BJ (cell line): ENCODE measurements at places on chromosomes 6 and 20.

GRCh38 chr20:33079259-33079658 is at the start of gene BPIFB4:
TSS of gene BPIFB4 (plus strand) at chr20:33079643. CDS start at chr20:33081527, 1,884 bp downstream.
- no peak for DNase-seq

GRCh38 chr20:11255860-11256259 is 582.1 kb upstream of the JAG1 start:
- DNase-seq, result no peak

DNA sequence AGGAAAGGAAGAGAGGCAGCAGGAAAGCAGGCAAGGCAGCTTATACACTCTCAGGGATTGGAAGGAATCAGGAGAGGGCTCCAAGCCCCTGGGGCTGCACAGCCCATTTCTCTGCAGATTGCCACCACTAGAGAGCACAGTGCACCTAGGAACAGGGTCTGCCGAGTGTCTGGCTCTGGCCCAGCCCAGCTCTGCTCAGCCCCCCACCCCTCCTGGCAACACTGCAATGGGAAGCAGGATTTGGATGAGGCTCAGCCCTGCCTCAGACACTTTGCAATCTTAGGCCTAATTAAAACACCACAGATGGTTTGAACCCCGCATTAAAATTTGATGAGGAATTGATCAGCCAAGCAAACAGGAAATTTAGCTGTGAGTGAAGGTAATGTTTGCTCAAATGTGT is 252.7 kb downstream of the DHX35 start:
- DNase-seq, result no peak

DNA sequence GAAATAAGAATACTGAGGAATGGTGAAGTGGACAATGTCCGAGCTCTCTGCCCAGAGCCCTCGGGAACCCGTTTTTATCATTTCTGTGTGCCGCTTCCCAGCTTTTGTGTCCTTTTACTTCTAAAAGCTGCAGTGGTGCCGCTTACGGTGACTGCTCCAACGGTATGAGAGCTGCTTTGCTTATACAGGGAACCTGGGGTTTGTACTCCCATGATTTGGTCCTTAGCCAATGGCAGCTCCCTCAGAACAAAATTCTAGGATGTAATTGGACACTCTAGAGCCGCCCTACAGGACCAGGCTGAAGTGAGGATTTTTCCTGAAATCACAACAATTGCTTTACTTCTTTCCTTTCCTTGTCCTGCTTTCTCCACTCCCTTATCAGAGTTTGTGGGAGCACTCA is 24.2 kb upstream of the PCSK2 start:
- no peak for DNase-seq

GRCh38 chr6:98724537-98724936 is 109.8 kb upstream of the POU3F2 start:
- DNase-seq, result no peak

DNA sequence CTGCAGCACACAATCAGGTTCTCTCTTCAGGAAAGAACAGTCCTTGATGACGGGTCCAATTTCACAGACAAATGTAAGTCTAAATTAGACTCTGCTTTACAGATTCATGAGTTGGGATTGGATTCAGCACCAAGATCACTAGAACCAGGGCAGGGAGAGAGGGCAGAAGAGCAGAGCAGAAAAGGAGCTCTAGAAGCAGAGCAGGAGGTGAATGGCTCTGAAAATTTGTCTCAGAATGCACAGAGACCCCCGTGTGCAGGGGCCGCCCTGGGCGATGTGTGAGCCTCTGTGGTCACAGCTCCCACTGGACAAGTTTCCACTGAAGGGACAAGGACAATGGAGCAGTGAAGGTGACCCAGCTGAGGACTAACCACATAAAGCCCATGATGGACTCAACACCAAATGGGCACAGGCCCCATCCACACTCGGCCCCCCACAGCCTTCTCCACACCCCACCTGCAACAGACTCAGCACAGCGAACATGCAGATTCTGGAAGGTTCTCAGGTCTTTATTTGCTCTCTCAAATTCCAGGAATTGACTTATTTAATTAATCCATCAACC is 3.5 kb downstream of the HLA-B start:
- no peak for DNase-seq
